ENCODE measurements at places on chromosomes 5 and 9.

- DNase-seq, result peak; percentile 56
These were observed 223.5 kb downstream of the SH3GL2 start for GRCh38 chr9:17802249-17802857.

GRCh38 chr9:78269784-78270183 is 27.1 kb upstream of the PSAT1 start:
- no peak for DNase-seq

DNA sequence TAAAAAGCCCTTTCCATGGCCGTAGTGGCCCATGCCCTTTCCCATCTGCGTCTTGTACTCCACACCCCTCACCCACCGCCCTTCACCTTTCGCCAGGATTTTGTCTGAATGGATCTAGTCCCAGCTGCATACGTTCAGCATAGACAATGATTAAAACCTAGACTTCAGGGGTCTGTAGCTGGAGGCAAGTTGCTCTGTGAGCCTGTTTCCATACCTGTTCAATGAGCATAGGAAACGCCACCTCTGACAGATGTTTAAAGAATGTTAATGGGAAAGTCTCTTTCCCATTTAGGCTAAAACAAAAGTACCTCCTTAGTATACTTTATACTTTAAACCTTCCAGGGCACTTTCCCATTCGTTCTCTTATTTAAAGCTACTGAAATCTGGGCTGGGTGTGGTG is 105.7 kb downstream of the SPRY4 start:
- no peak for DNase-seq

DNA sequence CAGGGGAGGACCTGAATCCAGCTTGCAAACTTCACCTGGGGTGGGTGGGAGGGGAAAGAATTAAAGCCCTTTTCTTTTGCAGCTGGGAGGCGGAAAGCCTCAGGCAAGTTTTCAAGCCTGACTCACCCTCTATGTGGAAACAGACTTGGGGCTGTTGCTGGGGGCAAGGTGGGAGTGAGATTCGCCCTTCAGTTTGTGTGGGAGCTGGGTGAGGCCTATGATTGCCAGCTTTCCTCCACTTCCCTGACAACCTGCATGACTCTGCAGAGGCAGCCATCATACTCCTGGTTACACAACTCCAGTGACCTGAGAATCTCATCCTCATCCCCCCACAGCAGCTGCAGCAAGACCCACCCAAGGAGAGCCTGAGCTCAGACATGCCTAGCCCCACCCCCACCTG is 43.2 kb upstream of the SREK1 start:
- DNase-seq, result no peak

- no peak for DNase-seq
These were observed 52.2 kb upstream of the MAP3K1 start for GRCh38 chr5:56763182-56763581.

DNA sequence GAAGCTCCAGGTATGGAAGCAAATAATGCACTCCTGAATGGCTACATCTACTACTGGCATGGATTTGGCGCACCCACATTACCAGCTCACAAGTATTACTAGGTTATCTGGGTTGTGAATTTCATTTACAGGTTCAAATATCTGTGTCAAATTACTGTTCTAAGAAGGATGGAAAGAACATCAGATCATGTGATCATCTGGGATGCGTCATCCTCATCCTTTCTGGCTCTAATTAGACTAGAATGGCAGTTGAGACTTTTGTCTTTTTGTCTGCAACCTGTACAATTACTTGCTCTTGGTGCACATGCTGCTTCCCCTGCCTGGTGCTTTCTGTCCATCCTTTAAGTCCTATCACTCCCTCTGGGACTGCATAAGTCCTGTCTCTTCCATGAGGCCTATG is 64.1 kb downstream of the PJA2 start:
- peak; percentile 40 for DNase-seq

DNA sequence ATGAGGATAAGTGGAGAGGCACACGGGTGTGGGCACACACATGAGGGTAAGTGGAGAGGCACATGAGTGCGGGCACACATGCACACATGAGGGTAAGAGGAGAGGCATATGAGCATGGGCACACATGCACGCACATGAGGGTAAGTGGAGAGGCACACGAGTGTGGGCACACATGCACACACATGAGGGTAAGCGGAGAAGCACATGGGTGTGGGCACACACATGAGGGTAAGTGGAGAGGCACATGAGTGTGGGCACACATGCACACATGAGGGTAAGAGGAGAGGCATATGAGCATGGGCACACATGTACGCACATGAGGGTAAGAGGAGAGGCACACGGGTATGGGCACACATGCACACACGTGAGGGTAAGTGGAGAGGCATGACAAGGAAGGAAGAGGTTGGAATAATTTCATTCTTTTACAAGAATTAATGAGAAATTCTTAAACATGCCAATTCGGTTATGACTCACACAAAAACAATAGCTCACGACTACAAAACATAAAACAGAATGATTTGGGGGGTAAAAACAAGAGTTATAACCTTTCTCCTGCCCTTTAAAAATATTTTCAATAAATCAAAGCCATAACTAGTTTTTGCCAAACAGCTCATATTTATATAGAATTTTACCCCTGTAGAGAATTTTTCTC is 67.5 kb downstream of the APBA1 start:
- DNase-seq, result peak; percentile 20

GRCh38 chr9:89863837-89864236 is 259.0 kb downstream of the GADD45G start:
- DNase-seq, result no peak

- no peak for DNase-seq
These were observed 8.8 kb downstream of the LHFPL2 start for GRCh38 chr5:78639791-78640190.

DNA sequence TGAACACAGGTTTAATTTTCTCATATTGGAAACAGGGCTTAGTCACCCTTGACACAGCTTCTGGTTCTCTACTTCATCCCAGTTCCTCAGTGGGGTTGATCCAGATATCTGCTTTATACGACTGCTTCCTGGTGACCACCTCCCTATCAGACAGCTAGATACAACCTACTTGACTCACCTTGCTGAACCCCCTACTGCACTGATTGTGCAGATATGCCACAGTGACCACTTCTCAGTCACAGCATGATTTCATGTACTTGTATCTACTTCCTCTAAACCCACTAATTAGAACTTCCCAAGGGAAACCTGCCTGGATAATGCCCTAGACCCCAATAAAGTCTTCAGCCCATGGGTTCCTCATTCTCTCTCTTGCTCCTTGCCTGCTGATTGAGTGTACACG is 18.4 kb upstream of the RFK start:
- DNase-seq, result no peak

DNA sequence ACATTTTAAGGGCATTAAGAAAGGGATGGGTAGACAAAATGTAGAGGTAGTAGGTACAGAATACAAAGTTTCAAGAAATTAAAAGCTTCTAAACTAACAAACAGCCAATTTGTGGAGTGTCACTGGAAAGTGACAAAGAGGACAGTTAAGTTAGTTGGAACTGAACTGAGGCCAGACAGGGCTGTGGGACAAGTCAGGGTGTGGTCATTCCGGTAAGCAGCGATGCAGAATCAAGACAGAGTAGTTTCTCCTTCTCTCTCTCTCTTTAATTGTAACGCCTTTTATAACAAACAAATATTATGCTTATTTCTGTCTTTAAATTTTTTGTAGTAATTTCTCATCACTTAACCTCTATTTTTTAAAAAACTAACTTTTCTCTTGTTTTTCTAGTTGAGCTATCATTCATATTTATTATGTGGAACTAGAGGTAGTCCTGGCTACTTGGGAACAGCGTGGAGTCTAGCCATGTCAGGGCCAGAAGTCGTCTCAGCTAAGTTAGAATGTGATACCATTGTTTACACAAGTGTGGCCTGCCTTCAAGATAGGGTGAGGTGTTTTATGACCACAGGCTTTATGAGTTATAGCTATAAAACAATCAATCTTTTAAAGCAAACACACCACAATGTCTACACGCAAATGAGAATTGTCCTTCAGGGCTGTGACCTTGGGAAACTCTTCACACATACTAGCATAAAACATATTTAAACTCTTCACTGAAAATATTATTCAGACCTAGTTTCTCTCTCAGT is 115.3 kb upstream of the CDKN2B start:
- no peak for DNase-seq

DNA sequence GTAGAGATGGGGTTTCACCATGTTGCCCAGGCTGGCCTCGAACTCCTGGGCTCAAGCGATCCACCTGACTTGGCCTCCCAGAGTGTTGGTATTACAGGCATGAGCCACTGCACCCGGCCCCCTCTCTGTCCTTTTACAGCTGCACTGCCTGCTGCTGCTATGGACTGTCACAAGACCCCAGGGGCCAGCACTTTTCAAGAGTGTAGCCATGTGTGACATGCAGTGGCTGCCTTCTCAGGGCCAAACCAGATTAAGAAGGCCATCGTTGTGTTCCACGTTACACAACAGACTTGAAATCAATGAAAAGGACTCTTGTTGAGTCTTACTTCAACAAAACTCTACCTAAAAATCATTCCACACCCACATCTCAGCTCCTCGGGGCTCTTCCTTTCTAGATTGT is 78.9 kb upstream of the ICE1 start:
- no peak for DNase-seq

GRCh38 chr9:113461285-113461684 is 2.2 kb upstream of the RGS3 start:
- DNase-seq, result no peak

GRCh38 chr5:108432024-108432423 is 50.1 kb upstream of the FBXL17 start:
- peak; percentile 76 for DNase-seq

- no peak for DNase-seq
These were observed 56.2 kb upstream of the PSD2 start for GRCh38 chr5:139739150-139739974.

DNA sequence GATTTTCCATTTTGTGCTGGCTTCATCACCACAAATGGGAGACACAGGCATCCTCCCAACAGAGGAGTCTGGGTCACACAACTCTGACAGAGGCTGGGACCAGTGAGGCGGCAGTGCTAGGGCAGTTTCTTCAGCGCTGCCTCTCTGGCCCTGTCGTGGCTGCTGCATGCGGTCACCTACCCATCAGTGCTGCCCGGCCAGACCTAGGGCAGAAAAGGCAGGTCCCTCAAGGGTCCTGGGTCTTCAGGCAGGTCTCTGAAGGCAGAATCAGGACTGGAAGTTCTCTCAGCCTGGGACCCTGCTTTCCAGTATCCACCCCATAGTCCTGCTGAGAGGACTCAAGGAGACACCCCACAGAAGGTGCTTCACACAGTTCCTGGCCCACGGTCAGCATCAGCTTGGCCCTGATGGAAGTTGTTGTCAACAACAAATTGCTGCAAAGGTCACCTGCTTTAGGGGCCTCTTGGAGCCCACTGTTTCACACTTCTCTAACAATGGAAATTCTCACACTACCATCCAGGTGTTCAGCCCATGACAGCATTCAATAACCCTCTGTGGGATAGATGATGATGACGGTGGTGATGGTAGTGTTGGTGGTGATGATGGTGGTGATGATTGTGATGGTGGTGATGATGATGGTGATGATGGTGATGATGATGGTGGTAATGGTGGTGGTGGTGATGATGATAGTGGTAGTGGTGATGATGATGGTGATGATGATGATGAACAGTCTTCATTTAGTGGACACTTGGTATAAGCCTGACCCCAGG is 146.4 kb upstream of the PPP1R26 start:
- DNase-seq, result no peak

- DNase-seq, result no peak
These were observed 656.3 kb downstream of the ANXA1 start for GRCh38 chr9:73807952-73808351.

DNA sequence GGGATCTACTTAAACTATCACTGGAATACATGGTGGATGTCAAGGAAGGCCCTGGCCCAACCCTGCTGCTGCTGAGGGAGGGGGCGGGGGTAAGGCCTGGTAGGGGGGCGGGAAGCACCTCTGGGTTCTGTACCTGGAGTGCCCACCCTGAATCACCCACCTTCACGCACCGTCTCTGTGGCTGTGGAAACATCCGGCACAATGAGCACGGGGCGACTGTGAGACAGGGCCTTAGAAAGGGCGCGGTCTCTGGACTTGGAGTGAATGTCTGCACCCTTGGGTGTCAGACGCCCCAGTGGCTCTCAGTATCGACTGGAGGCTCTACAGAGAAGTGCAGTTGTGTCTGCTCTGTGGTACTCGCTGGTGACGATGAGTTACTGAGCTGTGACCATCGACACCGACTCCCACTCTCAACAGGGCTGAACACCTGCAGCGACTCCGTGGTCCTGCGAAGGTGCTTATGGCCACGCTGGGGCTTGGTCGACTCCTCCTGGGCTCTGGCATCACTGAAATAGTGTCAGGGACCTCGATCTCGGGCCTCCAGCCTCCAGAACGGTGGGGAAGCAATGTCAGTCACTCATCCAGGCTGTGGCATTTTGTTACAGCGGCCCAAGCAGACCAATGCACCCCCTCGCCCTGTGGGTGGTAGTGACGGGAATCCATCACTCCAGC is 25.5 kb upstream of the SLC6A19 start:
- no peak for DNase-seq

DNA sequence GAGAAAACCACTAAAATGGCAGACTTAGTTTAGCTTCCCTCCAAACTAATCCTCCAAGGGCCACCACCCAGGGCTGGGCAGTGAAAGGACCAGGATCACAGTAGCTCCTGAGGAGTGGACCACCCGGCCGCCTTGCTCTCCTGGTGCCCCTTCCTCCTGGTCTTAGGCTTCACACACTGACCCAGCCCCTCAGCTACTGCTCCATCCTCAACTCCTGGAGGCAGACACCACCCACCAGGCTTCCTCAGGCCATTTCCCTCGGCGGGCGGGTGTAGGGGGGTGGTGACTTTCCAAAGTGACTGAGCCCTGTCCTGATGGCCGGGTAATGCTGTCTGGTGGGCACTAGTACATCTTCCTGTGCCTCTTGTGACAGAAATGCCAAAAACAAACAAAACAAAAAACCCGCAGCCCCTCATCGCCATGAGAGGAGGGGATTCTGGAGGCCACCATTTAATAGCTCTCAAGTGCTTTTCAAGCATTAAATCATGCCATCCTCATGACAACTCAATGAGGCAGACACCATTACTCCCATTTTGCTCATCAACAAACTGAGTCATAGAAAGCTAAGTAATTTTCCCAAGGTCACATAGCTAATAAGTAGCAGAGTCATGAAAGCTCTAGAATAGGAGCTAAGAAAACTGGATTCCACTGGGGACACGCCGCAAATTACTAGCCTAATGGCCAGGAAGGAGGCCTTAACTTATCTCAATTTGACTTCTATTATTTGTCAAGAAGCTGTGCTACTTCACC is 91.3 kb upstream of the LRRTM2 start:
- peak; percentile 56 for DNase-seq

- DNase-seq, result no peak
These were observed 44.3 kb downstream of the FBN2 start for GRCh38 chr5:128493657-128494329.

All from GM23248 (cell line).